ENCODE measurements at places on chromosomes 1 and 21.

- peak; percentile 11 for DNase-seq
These were observed 285.3 kb upstream of the C1orf105 start for GRCh38 chr1:172135076-172135672.

GRCh38 chr1:86110451-86111129 is 46.0 kb downstream of the COL24A1 start:
- DNase-seq, result no peak

- DNase-seq, result no peak
These were observed 6.9 kb downstream of the ADGRB2 start for GRCh38 chr1:31757204-31757679.

DNA sequence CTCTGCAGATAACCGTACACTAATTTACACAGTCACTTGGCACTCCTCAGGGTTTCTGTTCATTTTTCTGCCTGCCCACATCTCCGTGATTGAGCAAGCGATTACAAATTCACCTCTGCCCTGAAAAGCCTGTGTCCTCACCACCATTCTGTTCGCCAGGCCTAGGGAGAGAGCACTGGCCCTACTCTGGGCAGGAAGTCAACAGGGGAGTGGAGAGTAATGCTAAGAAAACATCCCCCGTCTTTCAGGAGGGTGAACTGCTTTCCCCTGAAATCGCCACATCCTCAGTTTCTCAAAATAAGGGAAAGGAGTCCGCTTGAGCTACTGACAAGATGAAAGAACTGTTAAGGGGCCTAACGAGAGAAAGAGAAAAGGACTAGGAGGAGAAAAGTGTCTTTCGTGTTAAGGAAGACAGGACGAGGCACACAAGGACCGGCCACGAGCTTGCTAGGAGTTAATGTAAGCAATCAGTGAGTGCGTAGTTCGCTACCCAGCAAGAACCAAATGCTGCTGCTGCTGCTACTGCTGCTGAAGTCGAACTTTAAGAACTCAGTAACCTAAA is 632 bp downstream of the PEX19 start:
- DNase-seq, result no peak

- DNase-seq, result no peak
These were observed 34.6 kb upstream of the HEATR1 start for GRCh38 chr1:236638945-236639344.

DNA sequence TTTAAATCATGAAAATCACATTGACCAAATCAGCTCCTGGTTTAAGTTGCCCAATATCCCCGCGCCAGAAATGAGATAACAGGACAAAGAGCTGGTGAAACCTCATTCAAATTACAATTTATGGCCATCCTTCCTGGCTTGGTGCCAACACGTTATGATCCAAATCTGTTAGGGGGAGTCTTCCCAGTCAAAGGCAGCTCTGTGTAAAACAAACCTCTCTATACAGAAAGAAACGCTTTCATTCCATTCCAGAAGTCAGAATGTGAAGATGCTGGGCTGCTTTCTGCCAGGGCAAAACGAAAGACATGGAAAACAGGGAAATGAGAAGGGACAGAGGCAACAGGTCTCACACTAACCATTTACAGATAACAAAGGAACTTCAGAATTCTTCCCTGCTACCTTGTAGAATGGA is 53.5 kb upstream of the TIAM1 start:
- no peak for DNase-seq

DNA sequence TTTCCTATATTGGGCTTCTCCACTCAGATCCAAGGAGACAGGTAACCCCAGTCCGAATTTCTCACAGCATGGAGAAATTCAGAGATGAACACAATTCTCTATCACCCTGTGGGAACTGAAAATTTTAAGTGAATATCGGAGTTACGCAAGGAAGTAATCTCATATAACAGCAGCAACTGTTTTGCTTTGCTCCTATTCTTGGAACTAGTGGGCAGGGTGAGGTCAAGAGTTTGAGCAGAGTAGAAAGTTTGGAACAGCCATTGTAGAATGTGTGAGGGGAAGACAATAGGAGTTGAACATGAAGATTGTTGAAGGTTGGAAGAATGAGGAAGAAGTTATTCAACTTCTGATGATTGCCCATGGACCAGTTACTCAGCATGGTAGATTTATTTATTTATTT is 24.3 kb upstream of the SLC35D1 start:
- no peak for DNase-seq

DNA sequence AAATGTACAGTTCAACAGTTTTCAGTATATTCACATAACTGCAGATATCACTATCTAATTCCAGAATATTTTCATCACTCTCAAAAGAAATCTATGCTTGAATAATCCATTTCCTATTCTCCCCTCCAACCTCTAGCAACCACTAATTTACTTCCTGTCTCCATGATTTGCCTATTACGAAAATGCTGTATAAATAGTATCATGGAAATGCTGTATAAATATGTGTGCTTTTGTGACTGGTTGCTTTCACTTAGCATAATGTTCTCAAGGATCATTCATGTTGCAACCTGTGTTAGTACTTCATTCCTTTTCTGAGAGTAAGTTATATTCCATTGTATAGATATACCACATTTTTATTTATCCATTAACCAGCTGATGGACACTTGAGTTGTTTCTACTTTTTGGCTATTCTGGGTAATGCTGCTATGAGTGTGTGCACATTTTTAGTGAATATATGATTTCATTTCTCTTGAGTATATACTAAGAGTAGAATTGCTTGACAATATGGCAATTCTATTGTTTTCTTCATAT is 115.6 kb downstream of the TNFSF18 start:
- no peak for DNase-seq

DNA sequence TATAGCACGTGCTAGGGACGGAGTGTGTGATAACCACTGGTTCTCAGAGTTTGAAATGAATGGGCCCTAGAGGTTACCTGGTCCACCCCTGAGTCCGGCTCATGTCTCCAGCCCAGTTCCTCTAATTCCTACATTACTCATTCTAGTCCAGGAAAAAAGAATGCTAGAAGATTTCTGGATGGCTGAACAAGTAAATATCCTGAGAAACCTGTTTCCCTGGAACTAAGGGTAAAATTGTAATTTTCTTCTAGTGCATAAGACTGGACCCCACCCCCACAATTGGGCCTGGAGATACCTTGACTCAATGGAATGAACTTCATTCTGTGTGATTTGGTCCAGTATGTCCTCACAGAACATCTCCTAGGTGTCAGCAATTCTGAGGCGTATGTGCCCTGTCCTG is 208.4 kb downstream of the TRABD2B start:
- DNase-seq, result no peak

DNA sequence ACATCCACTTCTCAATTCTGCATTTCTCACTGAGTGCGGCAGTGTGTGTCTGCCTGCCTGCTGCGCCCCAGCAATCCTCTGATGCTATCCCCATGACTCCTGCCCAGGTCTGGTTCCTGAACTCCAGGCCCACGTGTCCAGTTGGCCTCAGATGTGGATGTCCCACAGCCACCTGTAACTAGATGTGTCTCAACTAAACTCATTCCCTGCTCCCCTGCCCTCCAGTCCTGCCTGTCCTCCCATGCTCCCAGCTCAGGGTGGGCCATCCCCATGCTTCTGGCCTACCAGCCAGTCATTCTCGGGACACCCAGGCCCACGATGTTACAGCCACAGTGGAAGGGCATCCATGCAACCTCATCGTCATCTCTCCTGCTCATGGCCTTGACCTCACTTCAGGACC is 76.8 kb downstream of the STUM start:
- DNase-seq, result no peak

Measured in activated naive CD4-positive, alpha-beta T cell treated with anti-CD3 and anti-CD28 coated beads, Interleukin-2, amount 50 U/mL, for 16 hours (primary cell).